Hepatic stellate cell (primary cell): ENCODE measurements at places on chromosomes 7 and 10.

DNA sequence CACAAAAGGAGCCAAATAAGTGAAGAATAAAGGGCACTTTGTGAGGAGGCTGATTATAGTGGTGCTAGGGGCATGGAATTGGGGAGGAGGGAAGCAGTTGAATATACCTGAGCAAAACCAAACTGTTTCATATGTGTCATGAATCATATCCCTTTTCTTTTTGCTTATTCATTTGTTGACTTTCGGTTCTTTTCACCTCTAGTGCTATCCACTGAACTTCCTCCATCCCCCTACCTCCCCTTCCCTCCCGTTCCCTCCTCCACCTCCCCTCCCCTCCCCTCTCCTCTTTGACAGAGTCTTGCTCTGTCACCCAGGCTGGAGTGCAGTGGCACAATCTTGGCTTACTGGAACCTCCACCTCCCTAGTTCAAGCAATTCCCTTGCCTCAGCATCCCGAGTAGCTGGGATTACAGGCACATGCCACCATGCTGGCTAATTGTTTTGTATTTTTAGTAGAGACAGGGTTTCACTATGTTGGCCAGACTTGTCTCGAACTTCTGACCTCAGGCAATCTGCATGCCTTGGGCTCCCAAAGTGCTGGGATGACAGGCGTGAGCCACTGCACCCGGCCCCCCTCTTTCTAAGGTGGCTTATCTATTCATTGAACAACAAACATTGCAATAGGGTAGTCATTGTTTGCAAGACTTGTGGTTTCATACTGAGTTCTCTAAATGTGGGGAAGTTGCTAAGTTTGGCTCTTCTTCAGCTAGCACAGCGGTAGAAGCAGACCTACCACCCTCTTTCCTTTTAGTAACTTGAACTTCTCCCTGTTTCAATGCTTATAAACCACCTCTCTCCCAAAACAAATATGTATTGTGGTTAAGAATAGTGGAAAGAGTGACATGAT lies 150.4 kb upstream of the PRPS1L1 start:
- no peak for DNase-seq

DNA sequence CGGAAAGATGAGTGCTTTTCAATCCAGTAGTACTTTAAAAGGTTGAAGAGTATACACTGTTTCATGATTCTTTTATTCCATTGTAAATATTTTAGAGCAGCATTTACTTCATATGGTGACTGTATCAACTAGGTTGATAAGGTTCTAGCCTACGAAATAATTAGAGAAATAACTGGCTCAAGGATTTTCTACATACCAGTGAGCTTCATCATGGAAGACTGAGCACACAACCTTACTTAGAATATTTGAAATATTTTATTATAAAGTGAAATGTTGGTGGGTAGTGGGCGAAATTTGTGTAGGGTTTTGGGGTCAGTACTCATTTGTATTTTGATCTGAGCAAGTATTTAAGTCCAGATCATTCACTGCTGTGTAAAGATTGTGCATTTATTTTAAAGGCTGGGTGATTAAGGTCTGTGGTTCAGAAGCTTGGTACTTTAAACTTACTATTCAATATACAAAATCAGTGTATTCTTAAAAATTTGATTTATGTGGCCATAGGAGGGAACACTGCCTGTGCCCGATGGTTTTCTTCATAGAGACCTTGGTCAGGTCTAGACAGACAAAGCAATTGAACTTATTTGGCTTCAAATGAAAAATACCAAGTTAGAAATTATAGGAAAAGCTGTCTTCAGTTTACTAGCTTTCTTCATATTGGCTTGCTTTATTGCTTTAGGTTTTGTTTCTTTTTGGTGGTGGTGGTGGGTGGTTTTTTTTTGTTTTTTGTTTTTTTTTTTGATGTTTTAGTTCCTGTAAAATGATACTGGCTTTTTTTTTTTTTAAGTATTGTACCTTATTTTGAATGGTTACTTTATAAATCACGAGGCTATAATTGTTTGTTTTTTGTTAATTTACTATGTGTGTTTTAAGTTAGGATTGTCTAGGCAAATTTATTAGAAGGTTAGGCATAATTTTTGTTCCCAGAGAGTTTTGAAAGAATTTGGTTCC lies 3.0 kb downstream of the KMT2E start:
- DNase-seq = no peak

GRCh38 chr7:80881351-80881900 lies 37.4 kb downstream of the SEMA3C start:
- DNase-seq = no peak

- DNase-seq = no peak
These were observed 545.5 kb downstream of the TCERG1L start for GRCh38 chr10:130766071-130766470.

DNA sequence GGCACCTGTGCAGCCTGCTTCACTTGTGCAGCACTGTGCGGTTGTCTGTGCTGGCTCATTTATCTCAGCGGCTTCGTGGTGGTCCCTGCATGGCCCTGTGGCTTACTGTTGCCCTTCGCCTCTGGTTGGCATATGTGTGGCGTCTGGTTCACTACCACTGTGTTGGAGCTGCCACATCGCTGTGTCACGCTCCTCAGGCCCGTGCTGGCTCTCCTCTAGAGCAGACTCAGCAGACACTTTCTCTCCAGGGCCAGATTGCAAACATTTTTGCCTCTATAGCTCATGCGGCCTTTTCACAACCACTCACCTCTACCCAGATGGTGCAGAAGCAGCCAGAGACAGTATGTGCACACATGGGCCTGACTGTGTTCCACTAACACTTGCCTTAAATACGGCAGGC lies 37.9 kb downstream of the PPP2R2D start:
- no peak for DNase-seq

DNA sequence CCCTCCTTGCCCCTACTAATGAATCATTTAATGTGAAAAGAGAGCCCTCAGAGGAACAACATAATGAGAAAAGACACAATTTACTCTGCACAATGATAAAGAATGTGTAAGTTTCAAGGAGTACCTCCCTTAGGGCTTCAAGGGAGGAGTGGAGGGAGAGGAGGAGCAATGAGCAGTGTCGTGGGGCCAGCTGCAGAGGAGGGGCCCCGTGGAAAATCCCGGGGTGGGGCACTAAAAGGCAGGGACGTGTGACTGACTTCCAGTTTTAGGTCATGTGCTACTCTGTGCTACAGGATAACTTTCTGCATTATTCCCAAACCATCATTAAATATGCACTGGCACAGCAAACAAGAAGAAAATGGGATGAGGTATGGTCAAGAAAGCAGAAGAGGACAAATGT lies 108.1 kb downstream of the ANLN start:
- DNase-seq = no peak

DNA sequence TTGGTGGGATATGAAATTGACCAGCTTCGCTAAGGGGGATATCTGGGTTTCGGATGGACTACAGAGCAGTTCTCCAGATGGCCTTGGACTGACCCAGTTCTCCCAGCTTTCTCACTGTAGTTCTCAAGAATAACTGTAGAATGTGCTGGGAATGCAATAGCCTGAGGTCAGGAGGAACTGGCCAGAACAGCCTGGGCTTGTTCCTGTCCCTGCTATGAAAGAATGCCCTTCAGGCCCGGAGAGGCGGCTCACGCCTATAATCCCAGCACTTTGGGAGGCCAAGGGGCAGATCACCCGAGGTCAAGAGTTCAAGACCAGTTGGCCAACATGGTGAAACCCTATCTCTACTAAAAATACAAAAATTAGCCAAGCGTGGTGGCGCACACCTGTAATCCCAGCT lies 12.3 kb upstream of the TSPAN14 start:
- no peak for DNase-seq

- DNase-seq = no peak
These were observed 339.8 kb downstream of the FRMD4A start for GRCh38 chr10:13990946-13991345.

GRCh38 chr10:50991456-50992355 lies 82.6 kb upstream of the PRKG1 start:
- DNase-seq = peak; percentile 60

GRCh38 chr10:73161662-73162061 lies 6.1 kb downstream of the ECD start:
- DNase-seq = no peak

- DNase-seq = no peak
These were observed 67.8 kb downstream of the CTBP2 start for GRCh38 chr10:125092564-125093031.

- DNase-seq = peak; percentile 61
These were observed 29.0 kb downstream of the AGAP3 start for GRCh38 chr7:151115121-151115835.

- DNase-seq = no peak
These were observed 93.8 kb downstream of the GAD2 start for GRCh38 chr10:26310361-26310760.

DNA sequence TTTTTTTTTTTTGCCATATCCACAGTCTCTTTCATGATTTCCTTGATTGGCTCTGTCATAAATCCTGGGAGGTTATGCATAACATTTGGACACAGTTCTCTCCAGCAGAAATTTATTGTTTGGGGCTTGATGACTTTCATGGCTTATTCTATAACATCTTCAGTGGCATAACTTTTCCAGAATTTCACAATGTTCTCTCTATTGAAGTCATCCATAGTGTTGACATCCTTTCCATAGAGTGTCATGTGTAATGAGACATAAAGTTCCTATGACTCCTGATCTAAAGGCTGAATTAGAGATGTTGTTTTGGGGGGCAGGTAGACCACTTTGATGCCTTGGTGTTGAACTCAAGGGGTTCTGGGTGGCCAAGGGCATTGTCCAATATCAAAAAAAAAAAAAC lies 36.7 kb upstream of the STK17A start:
- DNase-seq = no peak

GRCh38 chr10:63976538-63976937 lies 455.3 kb downstream of the REEP3 start:
- DNase-seq = peak; percentile 37

DNA sequence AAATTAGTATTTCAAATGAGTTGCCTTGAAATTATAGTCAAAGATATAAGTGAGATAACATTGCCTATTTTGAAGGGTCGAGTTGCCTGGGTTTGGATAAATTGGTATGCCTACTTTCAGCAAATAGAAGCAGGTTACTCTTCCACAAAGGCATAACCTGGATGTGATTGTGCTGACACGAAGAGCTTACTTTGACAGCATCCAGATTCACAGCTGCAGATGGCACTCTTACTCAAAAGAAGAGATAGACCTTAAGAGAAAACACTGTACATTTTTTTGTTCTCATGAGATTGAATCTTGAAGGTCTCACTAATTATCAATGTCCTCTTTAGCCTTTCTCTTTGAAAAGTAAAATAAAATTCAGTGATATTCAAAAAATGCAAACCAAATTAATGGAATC lies 1338.7 kb downstream of the REEP3 start:
- DNase-seq = no peak

GRCh38 chr10:113415246-113415645 lies 137.6 kb upstream of the HABP2 start:
- DNase-seq = no peak

DNA sequence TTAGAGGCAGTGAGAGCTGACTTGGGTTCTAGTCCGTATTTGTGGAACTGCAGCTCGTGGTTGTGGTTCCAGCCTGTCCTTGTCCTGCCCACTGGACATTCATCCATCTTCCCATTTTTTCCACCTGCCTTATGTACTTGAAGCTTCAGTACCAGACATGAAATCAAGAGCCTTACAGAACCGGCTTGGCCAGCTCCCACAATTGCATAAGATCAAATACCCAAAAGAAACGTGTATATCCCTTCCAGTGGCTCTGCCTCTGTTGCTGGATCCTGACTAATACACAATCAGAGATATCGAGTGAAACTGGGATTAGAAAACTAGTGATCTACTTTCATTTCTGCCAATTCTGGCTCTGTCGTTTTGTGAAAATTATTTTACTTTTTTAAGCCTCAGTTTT lies 23.8 kb upstream of the LIPA start:
- DNase-seq = no peak

DNA sequence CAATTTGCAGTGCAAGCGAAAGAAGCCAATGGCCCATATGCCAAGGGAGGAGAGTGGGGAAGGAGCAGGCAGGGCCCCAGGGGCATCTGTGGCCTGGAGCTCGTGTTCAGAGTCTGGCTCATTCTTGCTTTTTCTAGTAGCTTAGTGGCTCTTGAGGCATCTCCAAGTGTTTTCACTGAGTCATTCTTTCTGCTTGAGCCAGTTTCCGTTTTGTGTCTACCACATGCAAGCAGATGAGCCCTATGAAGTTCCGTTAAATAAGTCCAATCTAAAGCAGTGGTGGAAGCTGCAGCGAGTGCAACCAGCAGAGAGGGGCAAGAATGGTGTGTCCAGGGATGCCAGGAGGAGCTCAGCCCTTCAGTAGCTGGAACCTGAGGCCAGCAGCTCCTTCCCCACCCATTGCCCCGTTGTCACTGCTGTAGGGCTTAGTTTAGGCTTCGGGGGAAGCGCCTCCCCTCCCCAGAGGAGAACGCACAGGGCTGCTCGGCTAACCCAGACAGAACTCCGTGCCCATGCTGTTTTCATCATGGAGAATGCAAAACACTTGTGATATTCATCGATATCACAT lies 57.4 kb upstream of the EBF3 start:
- DNase-seq = peak; percentile 71

DNA sequence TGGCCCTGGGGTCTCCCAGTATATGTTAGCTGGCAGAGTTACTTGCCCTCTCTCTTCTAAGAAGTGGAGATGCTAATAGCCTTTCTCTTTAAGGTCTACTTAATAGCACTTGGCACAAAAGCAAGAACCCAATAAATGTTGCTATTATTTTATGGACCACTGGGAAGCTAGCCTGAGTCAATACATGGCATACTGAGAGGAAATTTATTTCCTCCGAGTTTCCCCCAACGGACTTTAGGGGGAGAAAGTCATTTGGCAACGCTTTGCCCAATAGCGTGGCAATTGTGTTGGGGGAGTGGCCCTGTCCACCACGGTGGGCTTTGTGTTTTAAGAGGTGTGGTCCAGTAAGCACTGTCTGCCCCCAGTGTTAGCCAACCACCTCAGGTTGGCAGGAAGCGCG lies 87.4 kb upstream of the SMNDC1 start:
- DNase-seq = no peak

- no peak for DNase-seq
These were observed 1065.8 kb upstream of the GHITM start for GRCh38 chr10:83073472-83073871.

DNA sequence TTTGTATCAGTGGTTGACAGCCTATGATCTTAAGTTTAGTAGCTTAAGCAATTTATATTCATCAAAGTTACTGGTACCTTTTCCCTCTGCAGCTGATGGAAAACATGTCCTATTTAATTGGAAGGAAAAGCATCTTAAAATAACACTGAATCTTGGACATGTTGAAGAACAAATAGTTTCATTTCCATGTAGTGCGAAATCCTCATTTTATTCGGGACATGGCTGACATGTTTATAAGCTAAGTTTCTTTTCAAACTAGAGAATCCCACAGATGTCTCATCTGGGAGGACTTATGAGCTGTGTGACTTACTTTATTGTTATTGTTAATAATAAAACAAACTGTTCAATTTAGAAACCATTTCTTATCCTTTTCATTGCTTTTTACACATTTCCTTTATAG lies 461.0 kb downstream of the SUGCT start:
- no peak for DNase-seq

DNA sequence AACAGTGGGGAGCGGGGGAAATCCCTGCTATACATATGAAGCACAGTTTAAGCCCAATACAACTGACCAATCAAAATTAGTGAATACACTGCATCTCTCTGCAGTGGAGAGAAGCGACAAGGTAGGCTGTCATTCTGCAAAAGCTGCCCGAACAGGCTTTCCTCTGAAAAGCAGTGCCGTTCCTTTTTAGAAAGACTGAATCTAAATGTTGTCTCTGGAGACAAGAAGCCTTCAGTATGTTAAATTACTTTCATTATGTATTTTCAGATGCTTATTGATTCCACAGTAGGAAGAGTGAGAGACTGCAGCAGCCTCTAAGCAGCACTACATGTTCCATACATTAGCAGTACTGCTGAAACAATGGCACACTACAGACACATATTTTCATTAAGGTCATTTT lies at the start of gene GPR22:
Gene GPR22 (plus strand): TSS at position 129 of the 400 bp plus-strand sequence. CDS start 4,004 bp downstream, outside the sequence.
- DNase-seq = no peak
